Erythroblast (primary cell): ENCODE measurements at places on chromosomes 4 and X.
A peak's percentile ranks its signal among the peaks of the same experiment; 100 is the strongest.

DNA sequence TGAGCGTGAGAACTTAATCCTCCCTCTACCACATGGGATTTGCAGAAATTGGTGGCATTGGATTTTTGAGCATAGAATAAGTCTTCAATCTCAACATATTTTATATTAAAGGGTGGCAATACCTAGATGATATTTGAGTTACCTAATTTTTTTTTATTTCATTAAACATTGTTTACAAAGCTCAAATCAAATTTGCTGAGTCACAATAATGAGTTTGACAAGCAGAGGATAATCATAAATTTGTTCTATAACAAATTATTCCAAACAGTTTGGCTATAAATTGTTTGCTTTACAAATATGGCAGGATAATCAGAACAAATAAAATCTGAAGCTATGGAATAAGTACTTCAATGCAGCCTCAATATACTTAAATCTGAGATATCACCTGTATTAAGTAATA, 22.7 kb downstream of the EMCN start:
- DNase-seq, result no peak

GRCh38 chr4:155245105-155245504, 36.7 kb downstream of the NPY2R start:
- no peak for DNase-seq

GRCh38 chrX:153971124-153971449, 531 bp downstream of the HCFC1 start:
- peak; percentile 86 for DNase-seq

DNA sequence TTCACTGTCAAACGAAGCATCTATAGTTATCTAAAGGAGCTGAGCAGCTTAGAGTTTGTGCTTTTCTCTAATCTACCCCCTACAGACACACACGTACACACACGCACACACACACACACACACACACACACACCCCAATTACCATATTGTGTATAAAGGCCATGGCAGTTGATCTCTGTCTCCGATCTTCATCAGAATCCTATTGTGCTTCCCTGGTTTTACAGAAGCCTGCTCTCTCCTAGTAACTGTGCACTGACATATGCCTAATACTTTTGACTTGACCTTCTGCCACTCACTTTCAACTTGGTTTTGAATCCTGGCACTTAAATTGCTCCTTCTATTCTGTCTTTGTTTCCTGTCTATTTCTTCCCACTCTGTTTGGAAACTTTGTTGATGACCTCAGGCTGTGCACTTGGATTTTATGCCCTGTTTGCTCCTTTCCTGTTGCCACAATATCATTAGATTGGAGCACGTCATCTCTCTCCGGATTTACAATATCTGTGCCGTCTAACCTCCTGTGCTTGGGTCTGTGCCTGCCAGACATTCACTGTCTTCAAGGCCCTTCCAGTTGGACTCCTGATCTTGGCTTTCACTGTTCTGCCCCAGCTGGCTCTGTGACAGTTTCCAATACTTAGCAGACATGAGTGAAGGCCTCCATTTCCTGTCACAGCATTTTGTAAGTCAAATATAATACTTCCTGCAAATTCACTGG, 928.1 kb downstream of the FAT4 start:
- DNase-seq, result no peak

DNA sequence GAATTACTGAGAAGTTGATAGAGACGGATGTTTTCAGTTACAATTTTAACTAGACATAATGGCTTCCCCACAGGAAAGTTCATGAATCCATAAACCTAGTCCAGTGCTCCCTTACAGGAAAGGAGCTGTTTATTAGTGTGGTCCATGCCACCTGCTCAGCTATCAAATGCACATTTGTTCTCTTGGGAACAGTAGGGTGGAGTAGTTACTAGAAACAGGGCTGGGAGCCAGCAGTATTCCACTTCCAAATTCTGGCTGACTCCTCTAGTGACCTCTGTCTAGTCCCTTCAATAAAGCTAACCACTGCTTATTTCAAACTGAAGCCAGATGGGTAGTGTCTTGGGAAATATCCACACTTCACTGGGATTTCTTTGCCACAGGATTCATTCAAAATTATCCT, 88.4 kb upstream of the TLL1 start:
- DNase-seq, result no peak

GRCh38 chrX:118530219-118530911, 34.8 kb downstream of the DOCK11 start:
- DNase-seq, result no peak

DNA sequence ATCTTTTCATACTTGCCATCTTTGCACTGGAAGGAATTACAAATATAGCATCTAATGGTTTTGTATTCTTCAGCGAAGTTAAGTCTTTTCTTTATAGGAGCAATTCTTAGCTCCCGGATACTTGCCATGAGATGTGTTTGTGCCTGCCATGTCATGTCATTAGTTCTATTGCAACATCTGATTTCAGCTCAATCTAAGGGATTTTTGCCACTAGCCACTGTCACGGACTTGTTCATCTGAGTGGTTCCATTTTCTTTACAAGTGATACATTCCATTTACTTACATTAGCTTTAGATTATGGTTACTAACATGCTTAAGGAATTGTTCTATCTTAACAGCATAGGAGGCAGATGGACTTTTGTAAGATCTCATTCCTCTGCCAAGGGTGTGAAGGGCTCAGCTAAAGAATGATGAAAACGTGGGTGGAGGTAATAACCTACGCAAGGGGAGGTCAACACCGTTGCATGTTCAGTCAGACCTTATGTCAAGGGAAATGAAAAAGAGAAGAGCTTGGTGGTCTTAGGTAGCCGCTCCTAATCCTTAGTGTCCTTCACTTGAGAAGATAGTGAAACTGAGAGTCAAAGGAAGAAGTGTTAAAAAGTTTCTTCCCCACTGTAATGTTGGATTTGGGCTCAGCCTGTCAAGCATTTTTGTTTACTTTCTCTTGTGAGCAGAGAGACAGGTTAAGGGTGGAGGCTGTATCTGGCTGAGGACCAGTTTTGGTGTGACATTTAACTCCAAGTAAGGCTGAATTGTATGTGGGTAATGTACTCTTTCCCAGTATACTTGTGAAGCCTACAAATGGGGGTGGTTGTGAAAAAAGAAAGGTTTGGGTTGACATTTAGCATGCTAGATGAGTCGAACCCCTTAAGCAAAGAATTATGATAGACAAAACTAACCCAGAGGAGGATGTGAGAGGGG, 3.6 kb upstream of the KLHL2 start:
- DNase-seq, result no peak

GRCh38 chr4:47831026-47831679, 6.7 kb downstream of the CORIN start:
- no peak for DNase-seq

DNA sequence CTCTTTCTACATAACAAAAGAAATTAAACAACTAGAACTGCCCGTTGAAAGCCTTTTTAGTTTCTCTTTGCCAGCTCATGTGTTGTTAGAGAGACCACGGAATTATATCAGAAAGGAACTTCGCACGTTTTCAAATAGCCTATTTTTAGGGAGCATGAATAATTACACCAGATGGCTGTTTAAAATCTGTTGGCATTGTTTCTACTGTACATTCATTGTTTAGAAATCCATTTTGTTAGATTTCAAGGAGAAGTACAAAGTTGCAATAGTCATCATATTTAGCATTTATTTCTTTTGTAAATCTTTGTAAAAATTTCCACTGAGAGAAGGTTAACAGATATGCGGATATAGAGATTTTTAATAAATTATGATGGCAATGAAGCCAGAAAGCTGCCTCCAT, 403.0 kb upstream of the HS3ST1 start:
- DNase-seq, result no peak

DNA sequence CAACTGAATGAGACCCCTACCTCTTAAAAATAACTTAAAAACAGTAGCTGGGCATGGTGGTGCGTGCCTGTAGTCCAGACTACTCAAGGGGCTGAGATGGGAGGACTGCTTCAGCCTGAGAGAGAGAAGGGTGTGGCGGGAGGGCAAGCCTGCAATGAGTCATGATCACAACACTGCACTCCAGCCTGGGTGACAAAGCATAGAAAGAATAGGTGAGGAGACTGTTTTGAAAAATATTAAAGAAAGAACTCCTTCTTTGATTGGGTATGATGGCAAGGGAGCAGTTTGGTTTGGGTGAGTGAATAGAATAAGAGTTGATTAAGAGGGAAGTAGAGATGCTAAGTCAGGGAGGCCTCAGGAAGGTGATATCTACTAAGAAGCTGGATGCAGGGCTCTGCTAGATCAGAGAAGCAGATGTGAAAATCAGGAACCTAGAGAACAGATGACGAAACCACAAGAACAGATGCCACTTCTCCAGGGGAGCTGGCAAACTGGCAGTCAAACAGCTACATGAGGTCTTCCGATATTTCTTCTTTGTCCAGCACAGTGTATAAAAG, 318.6 kb downstream of the OPHN1 start:
- DNase-seq, result peak; percentile 12

- DNase-seq, result no peak
Observed at GRCh38 chr4:151198748-151199147, 78.2 kb upstream of the PRSS48 start.

GRCh38 chr4:37816006-37816405, 10.5 kb upstream of the PGM2 start:
- DNase-seq, result no peak

- DNase-seq, result no peak
Observed at GRCh38 chr4:152709675-152710438, 30.1 kb upstream of the TMEM154 start.

DNA sequence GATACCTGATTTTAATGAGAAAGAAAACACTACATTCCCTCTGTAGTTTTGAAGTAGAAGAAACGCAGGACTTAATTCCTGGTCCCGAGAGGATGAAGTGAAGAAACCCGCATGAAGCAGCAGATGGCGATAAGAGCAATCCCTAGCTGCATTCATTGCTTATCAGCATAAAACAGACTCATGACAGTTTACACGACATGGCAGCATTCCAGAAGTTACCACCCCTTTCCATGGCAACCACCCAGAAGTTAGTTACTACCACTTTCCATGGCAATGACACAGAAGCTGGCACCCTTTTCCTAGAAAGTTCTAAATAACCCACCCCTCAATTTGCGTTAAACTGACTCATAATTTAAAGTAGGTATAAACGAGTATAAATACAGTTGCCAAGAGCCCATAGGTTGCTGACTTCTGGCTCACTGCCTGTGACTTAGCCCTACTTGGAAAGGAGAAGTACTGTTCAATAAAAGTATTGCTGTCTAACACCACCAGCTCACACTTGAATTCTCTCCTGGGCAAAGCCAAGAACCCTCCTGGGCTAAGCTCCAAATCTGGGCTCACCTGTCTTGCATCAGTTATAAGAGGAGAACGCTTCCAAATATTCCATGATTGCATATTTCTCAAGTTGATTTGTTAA, 5.5 kb upstream of the XAGE2 start:
- peak; percentile 96 for DNase-seq

- no peak for DNase-seq
Observed at GRCh38 chr4:5810770-5811430, 82.0 kb downstream of the CRMP1 start.

DNA sequence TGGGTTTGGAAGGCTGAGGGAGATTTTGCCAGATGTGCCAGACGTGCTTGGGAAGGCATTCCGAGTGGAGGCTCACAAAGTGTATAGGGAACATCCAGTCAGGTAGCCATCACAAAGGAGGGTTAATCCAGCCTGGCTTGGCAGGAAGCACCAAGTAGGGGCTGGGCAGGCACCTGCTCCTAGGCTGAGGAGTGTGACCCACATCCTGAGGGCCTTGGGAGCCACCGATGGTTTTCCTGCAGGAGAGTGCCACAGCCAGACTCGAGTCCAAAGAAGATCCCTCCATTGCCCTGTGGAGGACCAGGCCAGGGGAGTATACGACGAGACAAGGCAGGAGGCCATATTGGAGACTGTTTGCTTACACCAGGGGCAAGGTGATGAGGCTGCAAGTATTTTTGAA, 47.2 kb downstream of the PNMA5 start:
- DNase-seq, result no peak

DNA sequence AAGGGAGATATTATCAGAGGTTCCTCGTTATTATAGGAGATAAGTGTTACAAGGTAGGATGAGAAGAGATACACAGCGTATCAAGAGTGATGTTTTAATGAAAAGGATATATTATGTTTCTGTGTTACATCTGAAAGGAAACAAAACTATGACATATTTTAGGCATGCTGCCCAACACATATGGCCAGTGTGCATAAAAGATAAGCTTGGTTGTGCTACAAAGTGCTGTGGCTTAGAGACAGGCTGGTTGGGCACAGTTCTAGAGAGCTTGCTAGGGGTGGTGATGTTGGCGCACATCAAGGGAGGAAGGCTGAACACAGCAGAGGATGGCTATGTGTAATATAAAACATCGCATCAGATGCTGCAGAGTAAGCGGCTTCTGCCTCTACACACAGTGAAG, 42.4 kb downstream of the TRAM1L1 start:
- no peak for DNase-seq

- DNase-seq, result no peak
Observed at GRCh38 chrX:37425370-37425769, 76.2 kb downstream of the PRRG1 start.

DNA sequence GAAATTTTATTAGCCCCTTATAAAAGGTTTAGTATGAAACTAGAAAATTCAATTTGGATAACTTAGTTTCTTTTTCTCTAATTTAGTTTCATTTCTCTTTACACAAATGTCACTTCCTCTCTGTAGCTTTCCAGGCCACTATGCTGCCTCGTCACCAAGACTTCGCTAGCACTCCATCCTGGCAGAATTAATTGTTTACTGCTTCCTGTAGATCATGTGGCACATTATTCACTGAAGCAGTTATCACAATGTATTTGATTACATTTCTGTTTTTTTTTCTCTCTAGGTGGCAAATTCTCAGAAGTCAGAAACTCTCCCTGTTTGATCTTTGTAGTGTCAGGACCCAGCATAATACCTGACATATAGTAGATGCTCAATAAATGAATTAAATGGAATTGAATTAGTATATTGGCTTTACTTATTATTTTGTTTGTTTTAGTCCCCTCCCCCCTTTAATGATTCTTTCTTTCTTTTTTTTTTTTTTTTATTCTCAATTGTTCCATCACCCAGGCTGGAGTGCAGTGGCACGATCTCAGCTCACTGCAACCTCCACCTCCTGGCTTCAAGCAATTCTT, 9.3 kb upstream of the SAT1 start:
- DNase-seq, result no peak
